ENCODE measurements at places on chromosomes 2 and 18.

DNA sequence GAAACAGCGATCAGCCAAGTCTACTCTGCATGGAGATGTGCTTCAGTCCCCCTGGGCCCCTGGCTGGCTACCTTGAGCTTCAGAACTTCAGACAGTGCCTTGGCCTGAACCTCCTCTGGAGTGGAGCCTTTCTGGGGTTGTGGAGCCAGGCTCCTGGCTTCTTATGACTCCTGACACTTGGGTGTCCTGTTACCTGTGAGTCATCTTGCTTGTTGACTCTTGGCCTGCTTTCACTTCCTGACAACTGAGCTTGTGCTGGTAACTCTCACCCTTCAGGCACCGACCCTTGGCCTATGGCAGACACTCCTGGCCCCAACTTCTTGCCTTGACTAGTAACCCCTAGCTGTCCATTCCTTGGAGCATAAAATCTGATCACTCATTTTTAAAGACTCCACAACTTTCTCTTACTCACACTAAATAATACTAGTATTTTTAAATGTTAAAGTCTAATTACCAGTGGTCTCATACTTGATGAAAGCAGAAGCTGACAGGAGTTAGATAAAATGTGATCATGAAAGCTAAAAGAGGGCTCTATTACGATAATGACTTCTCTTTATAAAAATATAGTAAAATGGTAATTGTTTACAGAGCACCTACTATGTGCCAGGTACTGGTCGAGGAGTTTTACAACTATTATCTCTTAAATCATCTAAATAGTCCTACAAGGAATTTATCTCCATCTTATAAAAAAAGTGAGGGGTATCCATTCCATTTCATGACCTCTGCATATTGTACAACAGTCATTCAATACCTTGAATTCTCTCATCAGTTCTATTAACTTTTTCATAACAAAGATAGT is 46.3 kb upstream of the VIT start:
- DNase-seq, result peak; percentile 56

- DNase-seq, result no peak
Measured at GRCh38 chr18:22983175-22983574, 50.0 kb downstream of the RBBP8 start.

- DNase-seq, result no peak
Measured at GRCh38 chr2:60502144-60502543, 51.3 kb downstream of the BCL11A start.

DNA sequence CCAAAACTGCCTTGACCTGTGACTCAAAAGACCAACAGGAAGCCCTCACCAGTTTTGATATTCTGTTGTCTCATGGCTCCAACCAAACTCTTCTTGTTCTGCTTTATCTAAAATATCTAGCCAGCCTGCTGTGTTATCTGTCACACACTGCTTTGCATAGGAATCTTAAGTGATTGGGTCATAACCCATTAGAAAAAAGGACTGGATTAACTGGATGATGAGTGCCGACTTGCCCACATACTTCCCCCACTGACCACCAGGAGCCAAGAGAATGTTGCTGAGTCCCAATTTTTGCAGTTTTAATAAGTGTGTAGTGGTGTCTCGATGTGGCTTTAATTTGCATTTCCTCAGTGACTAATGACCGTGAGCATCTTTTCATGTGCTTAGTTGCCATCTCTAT is 6.5 kb downstream of the MOGAT1 start:
- DNase-seq, result no peak

DNA sequence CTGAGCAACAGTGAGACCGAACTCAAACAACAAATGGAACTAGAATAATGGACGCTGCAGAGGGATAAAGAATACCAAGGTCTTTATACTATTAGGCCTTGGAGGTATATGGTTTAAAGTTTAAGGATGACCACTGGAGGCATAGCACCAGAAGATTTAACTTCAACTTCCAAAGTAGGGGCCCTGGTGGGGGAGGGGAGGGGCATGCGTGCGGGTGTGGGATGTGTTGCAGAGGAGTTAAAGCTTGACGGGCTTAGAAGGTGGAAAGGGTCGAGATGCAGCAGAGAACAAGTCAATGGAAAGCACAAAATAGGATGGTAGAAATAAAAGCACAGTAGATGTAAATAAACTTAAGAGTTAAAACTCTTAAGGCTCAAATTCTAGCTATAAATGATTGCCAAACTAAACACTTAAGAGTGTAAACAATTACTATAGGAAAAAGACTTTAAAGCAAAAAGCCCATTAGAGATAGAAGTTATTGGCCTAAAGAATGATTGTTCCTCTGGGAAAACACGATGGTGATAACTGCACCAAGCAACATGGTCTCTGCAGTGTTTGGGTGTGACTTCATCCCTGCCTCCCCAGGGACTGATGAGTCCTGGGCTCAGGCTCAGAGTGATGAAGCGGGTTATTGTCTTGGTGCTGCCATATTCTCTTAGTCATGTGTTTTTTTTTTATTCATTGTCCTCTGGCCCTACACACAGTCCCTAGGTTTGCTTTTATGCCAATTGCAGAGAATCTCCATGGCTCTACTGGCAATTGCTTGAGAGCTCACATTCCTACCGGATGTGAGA is 13.0 kb downstream of the RRM2 start:
- no peak for DNase-seq

DNA sequence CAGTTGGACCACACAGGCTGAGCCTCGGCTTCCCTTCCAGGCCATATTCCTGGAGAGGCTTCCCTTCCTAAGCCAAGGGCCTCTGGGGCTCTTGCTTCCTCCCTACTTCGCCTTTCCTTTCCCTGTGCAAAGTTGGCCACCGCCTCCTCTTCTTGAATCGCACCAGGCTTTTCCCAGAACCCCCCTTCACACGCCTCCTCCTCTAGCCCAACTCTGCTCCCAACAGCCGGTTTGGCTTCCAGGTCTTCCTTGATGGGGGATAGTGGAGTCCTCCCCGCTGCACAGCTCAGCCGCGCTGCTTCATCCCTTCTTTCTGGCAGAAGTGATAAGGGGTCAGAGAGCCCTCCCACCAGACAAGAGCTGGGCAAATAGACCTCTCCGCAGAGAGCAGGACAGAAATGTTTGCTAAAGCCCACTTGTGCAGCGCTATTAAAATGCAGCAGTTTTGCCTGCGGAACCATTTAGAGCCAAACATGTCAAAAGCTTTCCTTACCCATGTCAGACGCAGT is 56.4 kb downstream of the SNORC start:
- DNase-seq, result no peak

- no peak for DNase-seq
Measured at GRCh38 chr2:110977403-110977802, 143.3 kb upstream of the BCL2L11 start.

- no peak for DNase-seq
Measured at GRCh38 chr2:111226876-111227700, 106.4 kb downstream of the BCL2L11 start.

- DNase-seq, result no peak
Measured at GRCh38 chr2:3712424-3712823, 9.0 kb downstream of the DCDC2C start.

DNA sequence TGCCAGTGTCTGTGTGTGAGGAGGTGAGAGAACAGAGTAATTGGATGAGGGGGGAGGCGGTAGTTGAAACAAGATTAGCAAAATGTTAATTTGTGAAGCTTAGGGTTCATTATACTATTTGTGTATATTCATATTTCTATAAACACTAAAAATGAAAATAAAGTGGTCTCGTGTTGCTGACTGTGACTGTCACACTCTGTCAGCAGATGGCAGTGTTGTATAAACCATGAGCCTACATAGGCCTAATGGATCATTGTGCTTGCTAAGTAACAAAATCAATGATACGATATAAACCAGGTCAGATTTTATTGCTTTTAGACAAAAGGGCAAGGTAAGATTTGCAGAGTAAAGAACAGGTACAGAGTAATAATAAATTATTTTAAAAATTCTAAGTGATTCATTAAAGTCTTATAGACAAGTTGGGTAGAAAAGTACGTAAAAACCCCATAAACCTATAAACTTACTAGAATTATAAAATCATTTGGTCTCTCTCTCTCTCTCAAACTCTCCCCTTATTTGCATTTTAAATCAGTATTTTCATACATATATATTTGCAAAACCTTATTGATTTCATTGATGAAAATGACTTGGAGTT is 182.7 kb downstream of the RPIA start:
- peak; percentile 62 for DNase-seq

DNA sequence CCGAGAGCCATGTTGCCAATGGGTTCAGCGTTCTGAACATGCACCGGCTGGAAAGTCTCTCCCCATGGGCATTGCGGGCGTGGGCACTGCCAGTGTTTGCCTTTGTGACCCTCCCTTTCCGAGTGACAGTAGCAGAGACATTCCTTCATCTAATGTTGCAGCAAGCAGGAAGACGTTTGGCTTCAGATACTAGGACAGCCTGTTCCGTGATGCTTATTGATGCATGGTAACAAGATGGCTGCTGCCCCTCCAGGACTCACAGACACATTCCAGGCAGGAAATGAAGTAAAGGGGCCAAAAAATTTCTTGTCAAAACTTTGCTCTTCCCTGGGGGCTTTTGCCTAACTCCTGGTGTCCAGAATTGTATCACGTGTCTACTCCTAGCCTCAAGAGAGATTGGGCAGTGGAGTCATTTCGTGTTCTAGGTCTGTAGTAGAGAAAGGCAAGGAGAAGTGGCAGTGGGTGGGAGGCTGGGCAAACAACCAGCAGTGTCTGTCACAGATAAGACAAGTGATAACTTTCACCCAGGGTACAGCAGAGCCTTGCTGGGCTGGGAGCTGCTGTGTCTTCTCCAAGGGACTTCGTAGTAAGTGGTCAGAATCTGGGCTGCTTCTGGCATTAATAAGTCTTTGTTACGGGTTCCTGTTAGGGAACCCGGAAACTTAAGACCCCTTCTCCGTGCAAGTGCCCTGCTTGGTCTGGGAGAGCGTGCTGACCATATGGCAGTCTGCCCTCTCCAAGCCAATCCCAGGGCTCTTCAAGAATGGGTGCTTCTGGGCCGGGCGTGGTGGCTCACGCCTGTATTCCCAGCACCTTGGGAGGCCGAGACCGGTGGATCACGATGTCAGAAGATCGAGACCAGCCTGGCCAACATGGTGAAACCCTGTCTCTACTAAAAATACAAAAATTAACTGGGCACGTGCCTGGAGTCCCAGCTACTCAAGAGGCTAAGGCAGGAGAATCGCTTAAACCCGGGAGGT is 93.5 kb downstream of the TFCP2L1 start:
- DNase-seq, result no peak

- DNase-seq, result peak; percentile 76
Measured at GRCh38 chr2:64737547-64737946, 83.8 kb upstream of the SERTAD2 start.

GRCh38 chr2:104289651-104290565 is 564.0 kb upstream of the POU3F3 start:
- DNase-seq, result no peak

DNA sequence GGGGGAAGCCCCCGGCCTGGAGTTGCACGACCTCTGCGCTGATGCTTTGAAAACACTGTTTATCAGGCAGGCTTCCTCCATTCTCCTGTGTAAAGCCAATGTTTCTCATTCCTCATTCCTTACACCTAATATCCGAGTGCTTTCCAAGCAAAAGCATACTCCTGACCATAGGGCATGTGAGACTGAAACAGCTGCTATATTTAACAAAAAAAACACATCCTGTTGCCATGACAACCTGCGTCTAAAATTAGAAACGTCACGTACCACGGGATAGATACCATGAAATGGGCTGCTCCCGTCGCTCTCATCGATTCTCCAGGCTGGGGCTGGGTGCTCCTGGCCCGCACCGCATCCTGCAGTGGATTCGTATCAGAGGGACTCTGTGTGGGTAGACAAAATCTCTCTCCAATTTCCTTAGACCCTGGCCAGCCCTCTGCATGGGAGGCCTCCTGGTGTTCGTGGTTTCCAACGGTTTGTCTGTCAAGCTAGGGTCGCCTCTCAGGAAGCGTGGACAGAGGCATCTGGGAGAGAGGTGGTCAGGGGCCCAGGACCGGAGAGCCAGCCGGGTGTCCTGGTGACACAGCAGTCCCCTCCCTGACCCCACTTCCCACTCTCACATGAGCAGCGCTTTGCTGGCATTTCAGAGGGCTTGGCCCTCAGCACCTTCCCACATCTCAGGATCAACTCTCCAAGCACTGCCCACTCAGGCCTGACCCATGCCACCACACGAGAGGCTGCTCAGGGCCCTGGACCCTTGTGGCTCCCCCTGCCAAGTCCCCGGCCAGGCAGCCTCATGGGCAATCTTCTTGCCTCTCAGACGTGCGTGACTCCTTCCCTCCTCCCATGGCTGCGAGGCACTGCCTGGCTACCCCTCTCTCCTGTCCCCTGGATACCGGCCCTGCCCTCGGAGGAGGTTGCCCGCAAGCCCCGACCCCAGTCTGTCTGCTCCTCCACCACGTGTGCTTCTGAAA is 268.1 kb downstream of the NDUFA10 start:
- no peak for DNase-seq

- no peak for DNase-seq
Measured at GRCh38 chr2:52558265-52558664, 1209.3 kb upstream of the CHAC2 start.

- DNase-seq, result peak; percentile 85
Measured at GRCh38 chr2:145411493-145411892, 891.6 kb upstream of the ZEB2 start.

GRCh38 chr2:71101656-71102055 is 28.4 kb downstream of the MCEE start:
- no peak for DNase-seq

GRCh38 chr2:113015655-113016054 is 10.4 kb downstream of the IL36A start:
- DNase-seq, result no peak

- peak; percentile 66 for DNase-seq
Measured at GRCh38 chr18:9614401-9615279, at the start of gene PPP4R1. Gene PPP4R1 (minus strand): TSS chr18:9614559. CDS start chr18:9614484, 75 bp downstream.

DNA sequence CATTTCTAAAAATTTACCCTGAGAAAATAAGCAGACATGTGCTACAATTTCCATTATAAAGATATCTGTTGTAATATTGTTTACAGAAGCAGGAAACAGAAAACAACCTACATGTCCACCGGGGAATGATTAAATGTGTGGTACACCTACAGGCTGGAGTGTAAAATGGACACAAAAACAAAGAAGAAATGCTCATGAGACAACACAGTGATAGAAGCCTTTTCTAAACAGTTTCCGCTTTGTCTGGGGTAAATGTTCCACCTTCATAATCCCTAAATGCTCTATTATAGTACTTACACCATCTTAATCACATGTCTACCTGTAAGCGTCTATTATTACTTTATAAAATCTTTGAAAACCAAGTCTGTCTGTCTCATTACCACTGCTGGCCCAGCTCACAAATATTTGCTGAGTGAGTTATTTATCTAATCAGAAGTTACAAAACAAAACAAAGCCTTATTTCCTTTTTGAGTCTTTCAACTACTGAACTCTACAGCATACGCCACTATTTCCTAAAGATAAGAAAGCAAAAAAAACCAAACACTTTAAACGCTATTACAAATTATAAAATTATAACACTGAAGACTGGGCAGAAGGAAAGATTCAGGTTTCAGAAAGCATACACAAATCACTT is 95.3 kb downstream of the PIGN start:
- DNase-seq, result no peak

- DNase-seq, result no peak
Measured at GRCh38 chr2:122635686-122636085, 880.2 kb downstream of the TSN start.

- DNase-seq, result no peak
Measured at GRCh38 chr2:176106581-176107539, at the start of gene HOXD11. Gene HOXD11 (plus strand): TSS chr2:176107280. CDS start chr2:176107356, 76 bp downstream.

Data from activated CD4-positive, alpha-beta T cell treated with anti-CD3 and anti-CD28 coated beads, Interleukin-2, amount 50 U/mL, for 16 hours (primary cell).